AG04449 (cell line): ENCODE measurements at places on chromosomes 11 and 22.

DNA sequence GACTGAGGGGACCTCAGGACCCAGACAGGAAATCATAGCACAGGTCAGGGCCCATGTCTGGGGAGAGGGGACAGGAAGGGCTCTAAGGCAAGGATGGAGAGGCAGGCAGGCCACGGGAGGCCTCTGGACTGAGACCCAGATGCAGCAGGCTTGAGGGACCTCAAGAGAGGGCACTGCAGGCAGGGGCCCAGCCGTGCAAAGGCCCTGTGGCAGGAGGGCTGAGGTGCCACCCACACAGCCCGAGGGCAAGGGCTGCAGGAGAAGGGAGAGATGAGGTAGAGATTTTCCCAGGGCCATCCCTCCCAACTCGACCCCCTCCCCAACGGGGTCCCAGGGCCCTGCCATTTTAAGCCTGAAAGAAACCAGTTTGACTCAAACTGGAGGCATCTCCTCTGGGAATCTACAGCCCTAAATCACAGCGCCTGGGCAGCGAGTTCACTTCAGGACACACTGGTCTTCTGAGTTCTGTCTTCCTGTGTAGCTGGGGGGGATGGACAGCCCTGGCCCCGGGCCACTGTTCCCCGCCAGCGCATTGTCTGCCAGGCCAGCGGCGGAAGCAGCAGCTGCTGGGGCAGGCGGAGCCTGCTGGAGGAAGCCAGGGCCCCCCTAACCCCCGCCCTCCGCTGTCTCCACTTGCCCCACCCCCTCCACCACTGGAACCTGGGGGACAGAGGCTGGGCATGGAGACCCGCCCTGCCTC, 20.3 kb upstream of the WNT7B start:
- peak; percentile 80 for DNase-seq

DNA sequence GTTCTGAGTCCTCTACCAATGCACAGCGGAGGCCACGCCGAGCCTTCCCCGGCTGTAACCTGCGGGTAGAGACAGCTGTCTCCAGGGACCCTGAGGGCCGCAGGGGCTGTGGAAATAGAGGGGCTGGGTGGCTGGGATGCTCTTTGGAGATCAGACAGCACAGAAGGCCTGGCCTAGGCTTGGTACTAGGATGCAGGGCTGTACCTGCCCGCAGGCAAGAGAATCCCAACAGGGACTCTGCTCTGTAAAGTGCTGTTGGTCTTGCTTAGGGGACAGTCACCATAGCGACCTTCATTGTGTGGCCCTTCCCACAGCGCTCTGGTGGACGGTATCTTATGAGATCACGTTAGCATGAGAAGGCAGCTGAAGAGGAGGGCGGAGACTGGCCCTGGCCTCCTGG, 11.3 kb upstream of the KCNJ5 start:
- no peak for DNase-seq

GRCh38 chr11:15048616-15049015, 24.8 kb upstream of the CALCB start:
- no peak for DNase-seq

DNA sequence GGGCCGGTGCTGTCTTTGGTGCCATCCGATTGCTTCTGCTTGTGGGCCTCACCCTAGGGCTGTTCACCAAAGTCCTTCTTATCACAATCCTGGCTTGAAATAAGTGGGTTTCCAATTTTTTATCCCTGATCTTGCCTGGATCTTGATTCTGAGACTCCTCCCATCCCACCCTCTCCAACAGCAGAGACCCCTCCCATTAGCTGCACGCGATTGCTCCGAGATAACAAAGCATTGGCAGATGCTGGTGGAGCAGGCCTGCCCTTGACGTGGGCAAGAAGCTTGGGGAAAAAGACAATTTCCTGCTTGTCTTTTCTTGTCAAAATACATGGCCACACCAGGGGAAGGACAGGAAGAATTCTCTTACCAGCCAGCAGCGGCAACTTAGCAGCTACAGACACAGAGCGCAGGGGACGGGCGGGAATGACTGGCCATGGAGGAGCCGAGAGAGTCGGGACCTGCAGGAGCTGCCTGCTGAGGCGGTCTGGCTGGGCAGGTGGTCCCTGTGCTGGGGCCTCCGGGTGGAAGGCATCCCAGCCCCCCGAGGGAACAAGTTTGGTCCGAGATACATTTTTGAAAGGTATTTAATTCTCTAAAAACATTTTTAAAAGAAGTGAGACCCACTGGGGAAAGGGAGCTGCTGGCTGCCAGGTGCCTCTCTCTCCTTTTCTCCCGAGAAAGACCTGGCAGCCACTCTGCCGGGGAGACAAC, 9.7 kb upstream of the BID start:
- DNase-seq, result no peak

- no peak for DNase-seq
Measured at GRCh38 chr22:44364751-44365130, 52.0 kb upstream of the SHISAL1 start.

- no peak for DNase-seq
Measured at GRCh38 chr11:77003963-77004362, 30.2 kb upstream of the B3GNT6 start.

DNA sequence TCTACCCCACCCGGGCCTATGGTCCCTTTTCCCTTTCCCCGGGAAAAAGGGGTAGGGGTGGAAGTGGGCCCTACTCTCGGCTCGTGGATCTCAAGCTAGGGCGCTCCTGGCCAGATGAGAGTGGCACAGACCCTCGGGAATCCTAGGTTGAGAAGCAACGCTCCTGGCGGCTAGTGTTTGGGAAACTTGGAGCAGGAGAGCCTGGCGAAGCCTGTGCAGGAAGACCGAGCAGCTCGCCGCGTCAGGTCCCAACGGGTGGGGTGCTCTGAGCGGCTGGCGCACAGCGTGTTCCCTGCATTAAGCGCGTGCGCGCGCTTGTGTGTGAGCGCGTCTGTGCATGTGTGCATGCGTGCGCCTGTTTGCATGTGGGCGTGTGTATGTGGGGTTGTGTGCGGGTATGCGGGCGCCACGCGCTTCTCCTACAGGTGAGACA, 7.1 kb upstream of the FLI1 start:
- DNase-seq, result no peak
